Stimulated activated naive B cell treated with anti-CD40 and anti-IgM and Interleukin-4, amounts not matched to agents 10 μg/mL and 1 μg/mL and 100 μg/mL, for 72 hours (primary cell): ENCODE measurements at places on chromosomes 5 and 9.

- DNase-seq, result no peak
These were observed 20.9 kb upstream of the PLIN2 start for GRCh38 chr9:19148187-19148586.

DNA sequence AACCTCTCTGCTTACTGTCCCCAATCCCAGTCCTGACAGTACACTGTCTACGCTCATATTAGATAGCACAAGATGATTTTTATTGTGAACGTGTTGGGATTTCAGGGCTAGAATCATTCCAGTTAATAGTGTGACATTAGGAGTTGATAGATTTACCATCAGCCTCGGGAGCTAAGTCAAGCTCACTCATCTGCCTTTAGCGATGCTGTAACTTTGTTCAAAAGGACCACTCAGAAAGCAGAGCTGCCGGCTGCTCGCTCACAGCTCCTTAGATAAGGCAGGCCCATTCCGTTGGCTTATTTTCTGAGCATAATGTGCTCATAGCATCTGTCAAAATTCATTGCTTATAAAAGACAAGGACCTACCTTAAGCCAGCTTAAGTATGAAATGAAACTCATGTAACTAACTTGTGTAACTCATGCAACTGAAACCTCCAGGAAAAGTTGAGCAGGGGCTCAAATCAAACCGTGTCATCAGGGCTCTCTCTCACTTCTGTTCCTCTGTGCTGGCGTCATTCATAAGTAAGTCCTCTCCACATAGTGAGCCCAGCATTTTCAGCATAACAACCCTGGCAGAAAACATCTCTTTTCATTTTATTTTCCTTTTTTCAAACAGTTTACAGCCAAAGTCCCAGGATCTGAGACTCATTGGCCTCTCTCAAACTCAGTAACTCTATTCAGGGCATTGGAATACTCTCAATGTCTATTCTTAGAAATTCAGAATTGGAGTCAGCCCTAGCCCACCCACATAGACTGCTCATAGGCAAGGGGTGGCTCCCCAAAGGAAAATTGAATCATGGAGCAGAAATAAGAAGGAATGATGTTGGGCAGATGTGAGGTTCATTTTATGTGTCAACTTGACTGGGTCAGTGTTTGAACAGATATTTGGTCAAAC is 208.8 kb downstream of the MAN2A1 start:
- no peak for DNase-seq

GRCh38 chr5:402615-403359 is 40.2 kb upstream of the EXOC3 start:
- peak; percentile 82 for DNase-seq

DNA sequence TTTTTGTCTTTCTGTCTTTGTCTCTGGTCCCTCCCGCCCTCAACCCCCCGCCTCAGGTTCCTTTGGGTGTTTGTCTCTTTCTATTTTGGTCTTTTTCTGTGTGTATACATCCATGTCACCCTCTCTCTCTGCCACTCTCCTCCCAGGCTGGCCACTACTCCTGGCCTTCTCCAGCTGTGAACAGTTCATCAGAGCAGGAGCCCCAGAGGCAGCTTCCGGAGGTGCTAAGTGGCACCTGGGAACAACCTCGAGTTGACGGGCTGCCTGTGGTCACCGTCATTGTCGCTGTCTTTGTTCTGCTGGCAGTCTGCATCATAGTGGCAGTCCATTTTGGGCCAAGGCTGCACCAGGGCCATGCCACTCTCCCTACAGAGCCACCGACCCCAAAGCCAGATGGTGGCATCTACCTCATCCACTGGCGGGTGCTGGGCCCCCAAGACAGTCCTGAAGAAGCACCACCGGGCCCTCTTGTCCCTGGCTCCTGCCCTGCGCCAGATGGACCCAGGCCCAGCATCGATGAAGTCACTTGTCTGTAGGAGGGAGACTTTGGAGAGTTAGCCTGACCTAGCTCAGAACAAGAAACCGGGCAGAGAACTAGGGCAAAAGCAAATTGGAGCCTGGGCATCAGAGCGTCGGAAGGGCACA is 1.7 kb downstream of the SMIM33 start:
- no peak for DNase-seq

DNA sequence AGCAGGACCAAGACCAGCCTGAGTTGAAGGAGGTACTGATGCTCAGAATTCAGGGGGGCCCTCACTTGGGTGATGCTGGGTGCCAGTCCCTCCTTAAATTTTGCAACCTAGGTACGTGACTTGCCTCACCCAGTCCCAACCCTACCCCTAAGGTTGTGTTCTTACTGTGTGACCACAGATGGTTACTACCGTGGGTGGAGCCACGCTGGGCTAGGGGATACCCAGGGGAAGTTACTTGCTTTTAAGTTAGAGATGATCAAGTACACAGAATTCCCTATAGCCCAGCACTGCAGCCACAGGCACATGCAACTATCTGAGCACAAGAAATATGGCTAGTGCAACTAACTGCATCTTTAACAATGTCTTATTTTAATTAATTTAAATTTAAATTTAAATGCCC is 32.9 kb downstream of the NXNL2 start:
- DNase-seq, result peak; percentile 22

DNA sequence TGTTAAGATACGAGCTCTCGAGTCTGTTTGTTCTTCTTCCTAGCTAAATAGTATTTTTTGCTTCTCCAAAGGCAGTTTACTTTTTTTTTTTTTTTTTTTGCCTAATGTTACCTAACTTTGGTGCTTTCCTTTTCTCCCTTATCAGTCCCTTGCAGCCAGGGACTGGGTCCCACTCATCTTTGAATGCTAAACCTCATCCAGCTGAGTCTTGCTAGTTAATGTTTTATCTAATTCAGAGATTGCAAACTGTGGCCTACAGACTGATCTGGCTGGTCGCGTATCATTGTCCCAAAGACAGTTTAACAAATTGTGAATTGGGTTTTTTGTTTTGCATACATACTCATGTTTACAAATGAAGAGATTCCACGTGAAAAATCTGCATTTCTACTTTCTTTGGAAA is 95.7 kb upstream of the EFNA5 start:
- DNase-seq, result no peak

GRCh38 chr9:129316281-129317030 is 138.4 kb upstream of the IER5L start:
- no peak for DNase-seq

- DNase-seq, result no peak
These were observed 168.4 kb upstream of the FSTL4 start for GRCh38 chr5:133780619-133781280.

GRCh38 chr9:69549310-69550202 is 122.6 kb downstream of the APBA1 start:
- peak; percentile 5 for DNase-seq

GRCh38 chr9:8431505-8431904 is 631.9 kb upstream of the DMAC1 start:
- no peak for DNase-seq

DNA sequence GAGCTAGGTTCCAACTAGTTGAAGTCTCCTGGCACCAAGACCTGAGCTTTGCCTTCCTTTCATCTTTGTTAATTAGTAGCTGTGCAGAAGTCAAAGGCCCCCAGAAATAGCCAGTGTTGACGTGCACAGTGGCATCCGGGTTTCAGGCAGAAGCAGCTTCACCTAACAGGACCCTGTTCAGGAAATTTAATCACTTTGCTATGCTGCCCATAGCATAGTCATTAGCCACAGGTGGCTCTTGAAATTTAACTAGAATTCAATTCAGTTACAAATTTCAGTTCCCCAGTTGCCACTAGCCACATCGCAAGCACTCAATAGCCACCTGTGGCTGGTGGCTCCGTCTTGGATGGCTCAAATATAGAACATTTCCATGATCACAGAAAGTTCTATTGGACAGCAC is 179.1 kb downstream of the GOLPH3 start:
- no peak for DNase-seq

GRCh38 chr5:4893063-4893744 is 246.9 kb upstream of the ADAMTS16 start:
- DNase-seq, result no peak

GRCh38 chr9:131738293-131739132 is 1.4 kb downstream of the RAPGEF1 start:
- no peak for DNase-seq

GRCh38 chr9:109182940-109183798 is 16.1 kb upstream of the FRRS1L start:
- DNase-seq, result no peak

DNA sequence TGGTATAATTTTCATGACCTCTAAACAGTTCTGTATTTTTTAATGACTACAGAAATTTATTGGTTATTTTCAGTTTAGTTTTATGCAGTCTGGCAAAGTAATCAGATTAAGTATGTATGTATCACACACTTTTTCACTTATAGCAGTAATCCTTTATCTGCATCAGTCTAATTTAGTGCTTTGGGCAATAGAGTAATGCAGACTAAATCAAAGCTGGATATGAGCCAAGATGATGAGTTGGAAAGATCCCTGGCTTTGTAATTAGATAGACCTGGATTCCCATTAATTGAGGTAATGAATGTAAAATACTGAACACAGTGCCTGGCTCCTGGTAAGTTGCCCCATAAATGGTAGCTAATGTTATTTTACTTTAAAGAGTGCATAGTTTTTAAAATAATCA is 215.4 kb upstream of the TLX3 start:
- DNase-seq, result no peak

DNA sequence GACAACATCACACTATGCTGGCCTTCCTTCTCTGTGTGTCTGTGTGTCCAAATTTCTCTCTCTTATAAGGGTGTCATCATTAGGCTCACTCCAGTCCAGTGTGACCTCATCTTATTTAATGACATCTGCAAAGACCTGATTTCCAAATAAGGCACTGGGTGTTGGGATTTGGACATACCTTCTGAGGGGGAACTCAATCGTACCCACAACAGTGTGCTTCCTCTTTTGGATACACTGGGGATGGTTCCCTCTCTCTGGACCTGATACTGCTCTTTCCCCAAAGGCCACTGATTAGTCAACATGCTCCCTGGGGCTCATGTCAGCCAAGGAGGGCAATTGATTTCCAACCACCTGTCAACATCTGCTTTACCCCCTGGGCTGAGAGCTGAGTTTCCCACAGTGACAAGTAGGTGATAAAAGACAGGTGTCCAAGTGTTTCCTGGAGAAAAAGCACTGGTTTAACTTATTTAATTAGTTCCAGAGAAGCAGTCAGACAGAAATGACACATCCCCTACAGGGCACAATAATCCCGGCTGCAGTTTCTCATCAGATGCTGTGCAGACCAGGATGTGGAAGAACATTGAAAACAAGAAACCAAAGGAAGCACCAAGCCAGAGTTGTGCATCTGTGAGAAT is 17.8 kb upstream of the CEP72 start:
- DNase-seq, result no peak

DNA sequence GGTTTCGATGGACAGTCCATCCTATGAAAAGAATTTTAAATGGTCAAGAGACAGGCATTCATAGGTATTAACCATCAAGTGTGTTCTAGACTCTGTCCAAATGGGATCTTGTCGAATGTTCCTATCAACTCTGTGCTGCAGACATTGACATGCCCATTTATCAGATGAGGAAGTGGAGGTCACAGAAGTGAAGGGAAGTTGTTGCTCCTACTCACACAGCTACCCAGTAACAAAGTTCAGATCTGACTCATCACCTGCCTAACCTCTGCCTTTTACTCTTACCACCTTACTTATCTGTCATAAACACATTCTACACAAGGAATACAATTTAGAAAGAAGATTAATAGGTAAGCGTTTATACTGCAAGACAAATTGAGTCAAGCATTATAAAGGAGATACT is 426.2 kb upstream of the BRINP1 start:
- DNase-seq, result no peak

DNA sequence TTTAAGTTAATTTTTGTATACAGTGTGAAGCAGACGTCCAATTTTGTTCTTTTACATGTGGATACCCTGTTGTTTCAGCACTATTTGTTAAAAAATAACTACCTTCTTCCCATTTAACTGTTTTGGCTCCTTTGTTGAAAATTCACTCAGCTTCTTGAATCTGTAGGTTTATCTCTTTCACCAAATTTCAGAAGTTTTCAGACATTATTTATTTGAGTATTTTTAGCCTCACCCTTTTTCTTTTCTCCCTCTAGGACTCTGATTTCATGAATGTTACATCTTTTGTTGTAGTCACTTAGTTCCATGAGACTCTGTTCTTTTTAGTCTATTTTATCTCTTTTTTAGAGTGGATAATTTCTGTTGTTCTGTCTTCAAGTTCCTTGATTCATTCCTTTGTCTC is 4.6 kb upstream of the TNPO1 start:
- no peak for DNase-seq

- no peak for DNase-seq
These were observed 353.8 kb upstream of the IZUMO3 start for GRCh38 chr9:24899463-24899862.

DNA sequence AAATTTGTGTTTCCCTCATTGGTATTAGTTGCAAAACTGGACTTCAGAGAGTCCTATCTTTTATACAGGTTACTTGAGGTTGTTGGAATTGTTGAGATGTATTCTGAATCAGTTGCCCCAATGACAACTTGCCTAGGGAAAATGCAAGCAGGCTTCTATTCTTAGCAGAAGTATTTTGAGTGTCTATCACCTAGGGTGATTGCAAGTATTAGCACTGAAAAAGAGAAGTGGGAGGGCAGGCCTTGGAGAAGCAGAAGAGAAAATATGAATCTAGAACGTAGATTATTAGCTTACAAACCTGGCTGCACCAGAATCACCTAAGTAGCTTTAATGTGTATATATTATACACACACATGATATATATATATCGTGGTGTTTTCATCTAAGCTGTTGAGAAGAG is 43.2 kb downstream of the ADAMTS12 start:
- no peak for DNase-seq
